ENCODE measurements at places on chromosomes 7 and 10. TPM values are rescaled to one million over a fixed set of nuclear protein-coding genes. Genes with fewer than 3 reads are reported as not detected.

DNA sequence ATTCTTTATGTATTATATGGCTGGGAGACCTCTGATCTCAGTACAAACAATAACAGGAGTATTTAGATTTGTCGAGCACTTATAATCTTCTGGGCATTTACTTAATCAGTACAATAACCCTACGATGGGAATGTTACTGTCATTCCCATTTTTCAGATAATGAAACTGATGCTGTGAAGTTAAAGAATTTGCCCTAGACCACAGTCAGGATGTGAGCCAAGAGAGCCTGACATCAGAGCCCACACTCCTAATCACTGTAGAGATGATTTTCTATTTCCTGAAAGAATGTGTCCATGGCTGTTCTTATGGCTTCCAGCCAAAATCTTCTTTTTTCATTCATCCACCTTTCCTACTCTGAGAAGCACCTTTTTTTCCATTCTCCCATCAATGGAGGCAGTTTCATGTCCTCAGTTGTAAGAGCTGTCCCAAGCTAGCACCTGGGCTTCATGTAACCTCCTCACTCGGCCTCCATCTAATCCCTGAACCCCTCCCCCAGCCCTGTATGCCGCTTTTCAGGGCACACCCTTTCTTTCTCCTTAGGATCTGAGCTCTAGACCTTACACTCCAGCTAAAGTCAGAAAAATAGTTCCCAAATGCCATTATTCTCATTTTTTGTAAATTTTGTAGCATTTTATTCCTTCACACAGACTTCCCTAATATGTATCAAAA is 12.2 kb upstream of the CAV1 start:
- H3K4me1 ChIP-seq, result peaks cover 16% of the 10 kb centered on the region
- H3K4me3 ChIP-seq, result peak overlapping the region; percentile 82
- DNase-seq, result no peak

GRCh38 chr10:96576277-96576980 is 10.4 kb downstream of the TM9SF3 start:
- no peak for DNase-seq
- H3K27ac ChIP-seq, result peak overlapping the region; percentile 42
- no peaks in the 10 kb centered on the region for H3K27me3 ChIP-seq
- H3K36me3 ChIP-seq, result no peaks in the 10 kb centered on the region
- H3K4me3 ChIP-seq, result no peak overlapping the region
- H3K4me1 ChIP-seq, result peaks cover 6% of the 10 kb centered on the region

GRCh38 chr7:75979759-75980429 is 14.5 kb downstream of the TMEM120A start:
- no peak for DNase-seq
- H3K4me3 ChIP-seq, result no peak overlapping the region
- H3K36me3 ChIP-seq, result no peaks in the 10 kb centered on the region
- no peaks in the 10 kb centered on the region for H3K27me3 ChIP-seq

GRCh38 chr10:12833451-12833850 is 168.1 kb downstream of the CCDC3 start:
- no peaks in the 10 kb centered on the region for H3K4me1 ChIP-seq
- H3K27ac ChIP-seq, result no peak overlapping the region
- no peak overlapping the region for H3K4me3 ChIP-seq
- no peaks in the 10 kb centered on the region for H3K36me3 ChIP-seq
- no peaks in the 10 kb centered on the region for H3K27me3 ChIP-seq

DNA sequence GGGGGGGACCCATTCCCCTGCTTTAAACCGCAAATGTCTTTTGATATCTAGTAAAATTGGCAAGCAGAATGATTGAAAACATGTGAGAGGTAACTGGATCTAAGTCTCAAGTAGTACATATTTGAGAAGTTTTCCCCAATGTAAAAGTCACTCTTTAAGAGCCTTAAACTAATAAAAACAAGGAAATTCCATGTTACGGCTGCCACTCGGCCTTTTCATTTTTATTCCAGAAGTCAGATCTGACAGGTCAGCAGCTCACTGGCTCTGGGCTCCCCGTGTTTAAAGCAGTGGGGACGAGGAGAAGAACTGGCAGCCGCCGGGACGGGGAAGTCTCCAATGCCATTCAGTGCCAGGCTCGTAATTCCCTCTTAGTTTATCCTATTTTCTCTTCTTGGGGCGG is 80.7 kb downstream of the CUX1 start:
- H3K4me1 ChIP-seq, result no peaks in the 10 kb centered on the region
- no peak for DNase-seq
- no peak overlapping the region for H3K27ac ChIP-seq
- no peaks in the 10 kb centered on the region for H3K27me3 ChIP-seq
- H3K36me3 ChIP-seq, result no peaks in the 10 kb centered on the region

DNA sequence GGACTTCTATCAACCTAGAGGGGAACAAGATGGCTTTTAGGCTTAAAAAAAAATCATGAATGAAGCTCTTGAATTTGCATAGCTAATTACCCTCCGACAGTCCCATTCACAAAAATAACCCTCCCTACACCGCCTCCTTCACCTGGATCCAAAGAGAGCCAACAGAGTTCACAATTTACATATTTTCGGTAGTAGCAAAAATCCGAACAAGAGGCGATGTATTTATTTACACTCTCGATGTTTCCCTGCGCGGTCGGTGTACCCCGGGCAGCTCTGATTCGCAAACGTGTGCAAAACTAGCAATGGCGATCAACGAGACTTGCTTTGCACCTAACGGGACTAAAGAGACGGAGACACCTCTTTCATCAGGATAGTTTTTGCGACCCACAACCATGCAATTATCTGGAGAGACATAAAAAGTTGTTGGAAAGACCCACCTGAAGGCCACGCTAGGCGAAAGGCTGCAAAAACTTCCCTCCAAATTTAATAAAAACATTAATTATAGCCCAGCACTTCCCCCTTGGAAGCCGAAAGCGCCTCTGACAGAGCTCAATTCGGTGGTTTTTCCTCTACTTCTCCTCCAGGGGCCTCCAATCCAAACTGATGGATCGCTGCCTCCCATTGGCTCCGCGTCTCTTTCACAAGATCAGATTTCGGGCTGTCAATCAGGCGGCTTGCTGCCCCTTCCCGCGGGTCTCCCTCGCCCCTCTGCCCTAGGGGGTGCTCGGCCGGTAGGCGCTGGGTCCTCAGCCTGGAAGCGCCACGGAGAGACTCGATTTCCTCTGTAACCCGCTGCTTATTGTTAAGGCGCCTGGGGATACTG is at the start of gene ETV1:
Gene ETV1 (minus strand): TSS at position 541 of the 823 bp plus-strand sequence. CDS start 614 bp downstream, outside the sequence.
- no peaks in the 10 kb centered on the region for H3K36me3 ChIP-seq
- DNase-seq, result no peak
- no peaks in the 10 kb centered on the region for H3K27me3 ChIP-seq
- H3K4me3 ChIP-seq, result no peak within 1 kb of the TSS
- H3K4me1 ChIP-seq, result no peaks in the 10 kb centered on the region

Gene MYO1G
- 224 TPM for total RNA-seq

GRCh38 chr7:43278088-43278644 is 165.7 kb downstream of the HECW1 start:
- H3K27ac ChIP-seq, result no peak overlapping the region
- H3K4me3 ChIP-seq, result no peak overlapping the region
- no peaks in the 10 kb centered on the region for H3K4me1 ChIP-seq
- no peaks in the 10 kb centered on the region for H3K27me3 ChIP-seq
- no peak for DNase-seq

- DNase-seq, result no peak
- H3K4me1 ChIP-seq, result no peaks in the 10 kb centered on the region
- H3K27me3 ChIP-seq, result no peaks in the 10 kb centered on the region
- H3K36me3 ChIP-seq, result no peaks in the 10 kb centered on the region
- no peak overlapping the region for H3K4me3 ChIP-seq
These were observed 124.0 kb downstream of the IQUB start for GRCh38 chr7:123410273-123410904.

DNA sequence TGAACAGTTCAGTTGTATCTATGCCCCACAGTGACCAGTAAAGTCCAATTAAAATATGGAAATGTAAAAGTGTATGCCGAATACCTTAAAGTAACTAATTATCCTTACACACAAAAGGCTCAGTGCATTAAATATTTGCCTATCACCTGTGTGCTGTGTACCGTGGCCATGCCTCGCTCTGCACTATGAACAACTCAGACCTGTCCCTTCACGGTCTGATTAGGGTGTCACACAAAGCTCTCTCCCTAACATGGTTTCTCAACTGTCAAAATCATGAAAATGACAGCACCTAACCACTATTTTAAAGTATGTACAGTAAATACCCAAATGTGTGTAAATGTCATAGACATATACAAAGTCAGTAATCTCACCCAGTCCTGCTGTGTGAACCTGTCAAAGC is 43.1 kb downstream of the STK17A start:
- no peak overlapping the region for H3K4me3 ChIP-seq
- DNase-seq, result no peak
- H3K27ac ChIP-seq, result peak overlapping the region; percentile 3
- no peaks in the 10 kb centered on the region for H3K27me3 ChIP-seq
- peaks cover 5% of the 10 kb centered on the region for H3K36me3 ChIP-seq

Gene CYP26C1
- total RNA-seq, result 0.08 TPM

GRCh38 chr10:49760789-49761188 is 1.3 kb downstream of the OGDHL start:
- no peaks in the 10 kb centered on the region for H3K27me3 ChIP-seq
- no peak overlapping the region for H3K4me3 ChIP-seq

- H3K27ac ChIP-seq, result no peak overlapping the region
- H3K27me3 ChIP-seq, result no peaks in the 10 kb centered on the region
- no peak overlapping the region for H3K4me3 ChIP-seq
- DNase-seq, result no peak
- peaks cover 8% of the 10 kb centered on the region for H3K36me3 ChIP-seq
These were observed 5.2 kb downstream of the PSMG3 start for GRCh38 chr7:1564603-1565022.

Gene KCNH2
- total RNA-seq, result 0.18 TPM

DNA sequence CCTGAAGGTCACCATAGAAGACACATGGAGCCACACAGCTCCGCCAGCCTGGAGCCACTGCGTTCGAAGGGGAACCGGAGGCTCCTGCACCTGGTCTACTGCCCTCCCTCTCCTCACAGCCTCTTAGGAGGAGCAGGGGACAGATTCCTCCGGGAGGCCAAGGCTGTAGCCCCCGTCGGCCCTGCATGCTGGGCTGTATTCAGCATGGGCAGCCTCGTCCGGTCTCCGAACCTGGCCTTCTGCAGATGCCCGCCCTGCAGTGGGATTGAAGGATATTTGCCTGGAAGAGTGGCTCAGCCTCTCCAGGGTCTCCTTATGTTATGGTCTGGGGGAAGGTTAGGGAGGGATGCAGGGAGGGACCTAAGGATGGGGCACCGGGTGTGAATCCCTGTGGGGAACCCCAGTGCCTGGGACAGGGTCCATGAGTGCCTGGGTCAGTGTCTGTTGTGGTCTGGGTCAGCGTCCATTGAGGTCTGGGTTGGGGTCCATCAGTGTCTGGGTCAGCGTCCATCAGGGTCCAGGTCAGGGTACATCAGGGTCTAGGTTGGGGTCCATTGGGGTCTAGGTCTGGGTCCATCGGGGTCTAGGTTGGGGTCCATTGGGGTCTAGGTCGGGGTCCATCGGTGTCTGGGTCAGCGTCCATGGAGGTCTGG is 13.0 kb upstream of the SCART1 start:
- no peak overlapping the region for H3K27ac ChIP-seq
- no peak for DNase-seq
- H3K4me3 ChIP-seq, result no peak overlapping the region
- H3K4me1 ChIP-seq, result no peaks in the 10 kb centered on the region

Gene HGF
- total RNA-seq, result 1.2 TPM

DNA sequence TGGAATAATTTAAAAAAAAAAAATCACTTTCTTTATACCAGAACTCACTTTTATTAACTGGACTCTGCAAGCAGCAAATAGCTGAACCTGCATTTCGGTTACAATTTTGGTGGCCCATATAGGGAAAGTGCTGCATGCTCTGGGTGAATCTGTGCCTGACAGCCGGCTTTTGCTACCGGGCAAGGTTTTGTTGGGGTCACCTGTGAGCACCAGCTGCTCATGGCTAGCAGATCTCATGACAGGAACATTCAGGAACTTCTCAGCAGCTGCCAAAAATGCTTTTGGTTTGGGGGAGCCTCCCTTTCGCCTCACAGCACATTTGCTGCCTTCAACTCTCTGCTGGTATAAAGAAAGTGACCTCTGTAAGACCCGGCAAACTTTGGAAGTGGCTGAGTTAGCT is 13.2 kb upstream of the CREB3L2 start:
- no peaks in the 10 kb centered on the region for H3K4me1 ChIP-seq
- H3K27ac ChIP-seq, result no peak overlapping the region
- no peak for DNase-seq
- no peaks in the 10 kb centered on the region for H3K36me3 ChIP-seq

DNA sequence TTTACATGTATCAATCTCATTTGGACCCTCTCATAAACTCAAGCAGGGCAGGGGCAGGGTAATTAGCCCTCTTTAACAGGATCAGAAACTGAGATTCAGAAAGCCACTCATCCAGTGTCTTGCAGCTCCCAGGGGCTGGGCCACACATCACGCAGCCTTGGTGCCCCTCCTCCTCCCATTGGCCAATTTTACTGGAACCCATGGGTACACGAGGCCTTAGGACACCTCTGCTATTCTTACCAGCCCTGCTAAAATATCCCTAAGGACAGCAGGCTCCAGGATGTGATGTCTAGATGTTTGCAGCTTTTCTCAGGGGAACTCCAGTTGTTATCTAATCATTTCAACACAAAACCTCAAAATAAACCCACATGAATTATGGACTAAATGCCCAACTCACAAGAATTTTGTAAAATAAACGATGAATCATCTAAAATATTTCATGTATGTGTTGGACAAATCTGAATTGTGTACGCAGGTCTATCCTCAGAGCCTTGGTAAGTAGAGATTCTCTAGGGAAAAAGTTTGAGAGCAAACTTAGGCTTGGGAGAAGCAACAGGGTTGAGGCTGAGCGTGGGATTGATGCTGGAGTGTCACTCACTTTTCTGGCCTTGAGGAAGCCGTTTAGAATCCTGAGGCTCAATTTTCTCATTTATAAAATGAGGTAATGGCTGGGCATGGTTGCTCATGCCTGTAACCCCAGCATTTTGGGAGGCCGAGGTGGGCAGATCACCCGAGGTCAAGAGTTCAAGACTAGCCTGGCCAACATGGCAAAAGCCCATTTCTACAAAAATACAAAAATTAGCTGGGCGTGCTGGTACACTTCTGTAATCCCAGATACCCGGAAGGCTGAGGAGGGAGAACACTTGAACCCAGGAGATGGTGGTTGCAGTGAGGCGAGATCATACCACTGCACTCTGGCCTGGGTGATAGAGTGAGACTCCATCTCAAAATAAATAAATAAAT is 69.7 kb upstream of the TNS3 start:
- DNase-seq, result no peak
- H3K4me3 ChIP-seq, result no peak overlapping the region
- H3K36me3 ChIP-seq, result no peaks in the 10 kb centered on the region
- peaks cover 6% of the 10 kb centered on the region for H3K4me1 ChIP-seq
- no peaks in the 10 kb centered on the region for H3K27me3 ChIP-seq

- no peaks in the 10 kb centered on the region for H3K4me1 ChIP-seq
- no peaks in the 10 kb centered on the region for H3K27me3 ChIP-seq
- H3K27ac ChIP-seq, result no peak overlapping the region
- DNase-seq, result no peak
These were observed 17.8 kb upstream of the C1GALT1 start for GRCh38 chr7:7164591-7164990.

GRCh38 chr10:118968060-118968459 is 61.5 kb upstream of the NANOS1 start:
- DNase-seq, result no peak
- no peak overlapping the region for H3K4me3 ChIP-seq
- no peaks in the 10 kb centered on the region for H3K36me3 ChIP-seq
- no peak overlapping the region for H3K27ac ChIP-seq
- H3K4me1 ChIP-seq, result no peaks in the 10 kb centered on the region
